Endothelial cell (in vitro differentiated cells): ENCODE measurements at places on chromosomes 5 and 9.

DNA sequence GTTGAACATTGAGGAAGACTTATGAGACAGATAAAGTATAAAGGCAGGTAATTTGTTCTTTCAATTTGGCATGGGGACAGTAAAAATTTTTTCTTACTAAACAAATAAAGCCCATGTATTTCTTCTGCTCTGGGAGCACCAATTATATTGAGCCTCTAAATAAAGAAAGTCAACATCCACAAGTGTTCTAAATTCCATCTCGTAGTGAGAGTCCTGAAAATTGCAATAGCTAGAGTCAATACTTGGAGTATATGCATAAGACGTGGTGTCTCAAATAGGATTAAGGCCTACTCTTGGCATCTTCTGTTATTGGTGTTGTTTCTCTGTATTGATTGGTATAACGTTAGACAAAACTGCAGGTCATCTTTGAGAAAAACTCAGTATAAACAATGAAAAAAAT, 120.5 kb upstream of the CDKN2B start:
- H3K4me1 ChIP-seq = peaks cover 18% of the 10 kb centered on the region
- H3K27ac ChIP-seq = peak overlapping the region; percentile 14
- H3K27me3 ChIP-seq = peaks cover 1% of the 10 kb centered on the region
- no peaks in the 10 kb centered on the region for H3K36me3 ChIP-seq
- no peak overlapping the region for H3K4me3 ChIP-seq

- DNase-seq = no peak
- H3K36me3 ChIP-seq = no peaks in the 10 kb centered on the region
- H3K4me3 ChIP-seq = no peak overlapping the region
- no peak overlapping the region for H3K27ac ChIP-seq
- H3K4me1 ChIP-seq = no peaks in the 10 kb centered on the region
Measured at GRCh38 chr5:63233911-63234310, 655.3 kb downstream of the LRRC70 start.

GRCh38 chr9:95296761-95297160, 20.7 kb downstream of the FANCC start:
- no peaks in the 10 kb centered on the region for H3K36me3 ChIP-seq
- H3K27ac ChIP-seq = no peak overlapping the region
- peaks cover 8% of the 10 kb centered on the region for H3K4me1 ChIP-seq
- H3K27me3 ChIP-seq = peaks cover 4% of the 10 kb centered on the region
- no peak overlapping the region for H3K4me3 ChIP-seq

DNA sequence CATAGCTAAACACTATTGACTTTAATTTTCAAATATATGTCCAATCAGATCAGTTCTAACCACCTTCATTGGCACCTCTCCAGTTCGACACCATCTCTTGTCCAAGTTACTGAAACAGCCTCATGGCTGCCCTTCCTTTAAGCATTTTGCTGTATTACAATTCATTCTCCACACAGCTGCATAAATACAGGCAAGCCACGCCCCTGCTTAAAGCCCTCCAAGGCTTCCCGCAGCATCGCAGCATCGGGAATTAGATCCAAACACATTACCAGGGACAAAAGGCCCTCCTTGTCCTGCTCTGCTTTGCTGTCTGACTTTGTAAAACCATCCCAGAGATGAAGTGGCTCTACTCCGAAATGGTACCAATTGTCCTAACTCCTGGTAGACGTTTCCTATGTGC, 75.1 kb upstream of the RAI14 start:
- H3K36me3 ChIP-seq = peaks cover 4% of the 10 kb centered on the region
- no peak overlapping the region for H3K4me3 ChIP-seq
- peaks cover 26% of the 10 kb centered on the region for H3K4me1 ChIP-seq
- H3K27me3 ChIP-seq = peaks cover 4% of the 10 kb centered on the region

DNA sequence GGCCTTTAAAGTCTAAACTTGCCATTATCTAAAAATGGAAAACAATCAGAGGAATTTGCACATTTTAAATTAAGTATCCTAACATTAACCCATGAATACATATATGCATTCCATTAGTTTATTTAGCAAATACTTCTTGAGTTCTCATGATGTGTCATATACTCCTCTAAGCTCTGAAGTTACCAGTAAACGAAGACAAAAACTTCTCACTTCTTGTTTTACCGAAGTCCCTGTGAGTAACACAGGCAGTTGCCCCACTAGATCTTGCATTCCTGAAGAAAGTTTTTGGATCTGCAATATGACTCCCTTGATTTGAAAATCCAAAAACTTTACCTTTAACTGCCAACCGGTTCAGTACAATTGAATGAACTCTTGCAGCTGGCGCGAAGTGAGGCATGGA, 439.0 kb upstream of the MPDZ start:
- no peak overlapping the region for H3K4me3 ChIP-seq
- no peaks in the 10 kb centered on the region for H3K27me3 ChIP-seq
- DNase-seq = no peak

GRCh38 chr5:120454094-120454798, 9.9 kb upstream of the PRR16 start:
- H3K4me1 ChIP-seq = no peaks in the 10 kb centered on the region
- H3K27me3 ChIP-seq = peaks cover 6% of the 10 kb centered on the region
- DNase-seq = no peak

DNA sequence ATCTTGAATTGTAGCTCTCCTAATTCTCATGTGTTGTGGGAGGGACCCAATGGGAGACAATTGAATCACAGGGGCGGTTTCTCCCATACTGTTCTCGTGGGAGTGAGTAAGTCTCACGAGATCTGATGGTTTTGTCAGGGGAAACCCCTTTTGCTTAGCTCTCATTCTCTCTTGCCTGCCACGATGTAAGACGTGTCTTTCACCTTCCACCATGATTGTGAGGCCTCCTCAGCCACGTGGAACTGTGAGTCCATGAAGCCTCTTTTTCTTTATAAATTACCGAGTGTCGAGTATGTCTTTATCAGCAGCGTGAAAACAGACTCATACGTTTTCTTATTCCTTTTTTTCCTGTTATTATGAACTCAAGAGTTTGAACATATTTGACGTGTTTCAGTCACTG, 39.1 kb downstream of the RETREG1 start:
- H3K36me3 ChIP-seq = peaks cover 7% of the 10 kb centered on the region
- no peak overlapping the region for H3K4me3 ChIP-seq
- peaks cover 22% of the 10 kb centered on the region for H3K4me1 ChIP-seq
- H3K27me3 ChIP-seq = peaks cover 2% of the 10 kb centered on the region
- DNase-seq = no peak
- H3K27ac ChIP-seq = no peak overlapping the region

DNA sequence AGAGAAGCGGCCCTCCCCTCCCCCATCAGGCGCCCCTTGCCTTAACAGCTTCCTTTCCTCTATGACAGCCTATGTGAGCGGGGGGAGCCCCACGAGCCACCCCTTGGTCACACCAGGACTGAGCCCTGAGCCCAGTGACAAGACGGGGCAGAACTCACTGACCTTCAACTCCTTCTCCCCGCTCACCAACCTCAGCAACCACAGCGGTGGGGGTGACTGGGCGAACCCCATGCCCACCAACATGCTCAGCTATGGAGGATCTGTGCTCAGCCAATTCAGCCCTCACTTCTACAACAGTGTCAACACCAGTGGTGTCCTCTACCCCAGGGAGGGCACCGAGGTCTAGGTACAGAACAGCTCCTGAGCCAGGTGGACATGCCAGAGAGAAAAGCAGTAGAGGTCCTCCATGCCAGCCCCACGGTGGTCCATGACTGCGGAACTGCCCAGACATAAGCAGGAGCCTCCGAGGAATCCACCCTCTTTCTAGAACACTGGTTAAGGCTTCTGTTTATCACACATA, 2.6 kb downstream of the FOXI1 start:
- H3K27me3 ChIP-seq = peaks cover 20% of the 10 kb centered on the region
- H3K36me3 ChIP-seq = peaks cover 9% of the 10 kb centered on the region
- DNase-seq = no peak
- no peak overlapping the region for H3K4me3 ChIP-seq

DNA sequence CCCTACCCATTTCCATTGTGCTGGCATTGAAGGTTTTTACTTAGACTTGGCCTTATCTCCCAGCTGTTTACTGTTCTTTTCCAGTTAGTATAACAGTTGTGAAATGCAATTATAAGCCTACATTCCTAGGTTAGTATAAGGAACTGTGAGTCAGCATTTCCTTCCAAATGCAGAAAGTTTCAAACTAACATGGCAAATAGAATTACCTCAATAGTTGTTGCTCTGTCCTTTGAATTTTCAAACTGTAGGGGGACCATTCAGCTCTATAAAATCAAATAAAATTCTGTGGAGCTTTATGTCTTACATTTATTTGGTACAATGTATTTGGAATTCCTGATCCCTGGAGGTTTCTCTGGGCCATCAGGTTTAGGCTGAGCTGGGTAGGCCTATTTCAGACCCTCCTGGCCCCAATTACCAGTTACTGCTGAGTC, 47.2 kb downstream of the ARHGEF28 start:
- peaks cover 3% of the 10 kb centered on the region for H3K4me1 ChIP-seq
- H3K36me3 ChIP-seq = no peaks in the 10 kb centered on the region
- DNase-seq = no peak
- H3K27ac ChIP-seq = no peak overlapping the region
- H3K4me3 ChIP-seq = no peak overlapping the region

DNA sequence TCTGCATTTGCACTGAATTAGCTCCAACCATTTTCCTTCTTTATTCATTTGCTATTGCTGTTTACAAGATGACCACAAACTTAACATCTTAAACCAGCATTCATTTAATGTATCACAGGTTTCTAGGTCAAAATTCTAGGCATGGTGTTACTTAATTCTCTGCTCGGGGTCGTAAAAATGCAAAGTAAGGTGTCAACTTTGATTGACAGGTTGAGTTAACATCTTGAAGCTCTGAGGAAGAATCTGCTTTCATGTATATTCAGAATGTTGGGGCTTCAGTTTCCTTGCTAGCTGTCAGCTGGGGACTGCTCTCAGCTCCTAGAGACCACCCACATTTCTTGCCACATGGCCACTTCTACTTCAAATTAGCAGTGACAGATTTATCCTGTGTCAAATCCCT, 348.7 kb upstream of the GRIN3A start:
- H3K4me1 ChIP-seq = no peaks in the 10 kb centered on the region
- H3K36me3 ChIP-seq = peaks cover 1% of the 10 kb centered on the region
- no peaks in the 10 kb centered on the region for H3K27me3 ChIP-seq
- no peak overlapping the region for H3K4me3 ChIP-seq

- no peak overlapping the region for H3K27ac ChIP-seq
- peaks cover 1% of the 10 kb centered on the region for H3K27me3 ChIP-seq
- no peak overlapping the region for H3K4me3 ChIP-seq
- H3K36me3 ChIP-seq = peaks cover 12% of the 10 kb centered on the region
- no peak for DNase-seq
Measured at GRCh38 chr5:37214550-37214949, 34.6 kb downstream of the CPLANE1 start.

DNA sequence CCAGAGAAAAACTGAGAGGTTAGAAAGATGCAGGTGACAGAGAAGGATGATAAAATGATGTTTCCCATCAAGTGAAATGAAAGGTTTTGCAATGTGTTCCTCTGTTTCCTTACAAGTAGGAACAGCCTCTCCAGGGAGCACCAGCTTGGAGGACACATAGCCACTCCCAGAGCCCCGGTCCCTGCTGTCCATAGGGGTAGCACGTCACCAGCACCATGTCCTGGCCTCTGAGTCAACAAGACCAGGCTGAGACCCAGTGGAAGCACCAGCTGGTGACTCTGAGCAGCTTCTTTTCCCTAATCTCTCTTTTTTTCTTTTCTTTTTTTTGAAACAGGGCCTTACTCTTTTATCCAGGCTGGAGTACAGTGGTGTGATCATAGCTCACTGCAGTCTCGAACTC, 19.4 kb upstream of the HMCN2 start:
- H3K27ac ChIP-seq = no peak overlapping the region
- no peak for DNase-seq
- no peaks in the 10 kb centered on the region for H3K36me3 ChIP-seq
- peaks cover 10% of the 10 kb centered on the region for H3K4me1 ChIP-seq
- peaks cover 2% of the 10 kb centered on the region for H3K27me3 ChIP-seq

DNA sequence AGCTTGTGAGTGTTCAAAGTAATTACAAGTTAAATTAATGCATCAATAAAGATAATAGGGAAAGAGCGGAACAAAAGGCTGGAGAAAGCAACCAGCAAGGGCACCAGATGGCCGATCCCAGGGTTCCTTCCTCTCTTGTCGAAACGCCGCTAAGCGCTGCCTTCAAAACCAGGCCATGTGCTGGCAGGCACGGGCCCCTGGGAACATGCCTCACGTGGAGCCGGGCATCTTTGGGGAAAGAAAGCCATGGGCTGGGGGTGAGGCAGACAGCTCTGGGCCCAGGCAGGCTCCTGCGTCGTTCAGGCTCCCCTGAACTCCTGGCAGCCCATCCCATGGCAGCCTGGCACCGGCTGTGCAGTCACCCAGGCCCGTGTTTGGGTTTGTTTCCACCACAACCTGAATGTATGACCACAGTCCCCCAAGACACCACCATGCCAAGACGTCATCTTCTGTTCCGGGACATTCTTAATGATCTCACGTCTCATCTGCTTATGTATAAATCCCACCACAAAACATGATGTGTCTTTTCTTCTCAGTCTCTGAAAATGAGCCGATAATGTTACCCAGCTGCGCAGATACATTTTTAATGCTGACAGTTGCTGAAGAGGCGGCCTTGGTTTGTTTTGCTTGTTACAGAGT, 110.4 kb upstream of the SARDH start:
- H3K27me3 ChIP-seq = peaks cover 7% of the 10 kb centered on the region
- peaks cover 16% of the 10 kb centered on the region for H3K4me1 ChIP-seq
- DNase-seq = no peak
- H3K27ac ChIP-seq = no peak overlapping the region

- H3K4me1 ChIP-seq = peaks cover 11% of the 10 kb centered on the region
- peak overlapping the region; percentile 61 for H3K27ac ChIP-seq
Measured at GRCh38 chr5:177601126-177601525, 1.2 kb downstream of the B4GALT7 start.

- no peaks in the 10 kb centered on the region for H3K27me3 ChIP-seq
- no peak overlapping the region for H3K27ac ChIP-seq
Measured at GRCh38 chr5:75701856-75702255, 15.4 kb downstream of the POC5 start.

DNA sequence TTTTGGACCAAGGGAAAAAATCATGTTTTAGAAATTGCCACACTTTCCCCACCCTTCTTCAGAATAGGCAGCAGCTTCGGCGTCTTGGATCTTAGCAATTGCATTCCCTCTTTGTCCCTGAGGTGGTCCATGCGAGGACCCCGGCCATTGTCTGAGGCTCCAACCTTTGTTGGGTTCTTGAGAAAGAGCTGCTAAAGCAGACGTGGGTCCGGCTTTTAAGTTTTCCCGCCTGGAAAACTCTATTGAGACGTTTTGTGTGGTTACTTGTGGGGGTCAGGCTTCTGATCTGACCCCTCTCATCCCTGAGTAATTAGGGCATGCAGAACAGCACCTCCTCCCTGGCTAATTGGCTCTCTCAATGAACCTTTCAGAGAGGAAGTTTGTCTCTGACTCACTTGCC, 509.6 kb upstream of the TNC start:
- no peak overlapping the region for H3K4me3 ChIP-seq
- no peaks in the 10 kb centered on the region for H3K27me3 ChIP-seq
- no peak for DNase-seq
- H3K27ac ChIP-seq = no peak overlapping the region
